NCI-H524 treated with DMSO at 0.1 percent for 48 hours (cell line): ENCODE measurements at places on chromosomes 5 and 9.

- DNase-seq = no peak
Observed at GRCh38 chr5:132023258-132024116, 12.0 kb upstream of the ACSL6 start.

DNA sequence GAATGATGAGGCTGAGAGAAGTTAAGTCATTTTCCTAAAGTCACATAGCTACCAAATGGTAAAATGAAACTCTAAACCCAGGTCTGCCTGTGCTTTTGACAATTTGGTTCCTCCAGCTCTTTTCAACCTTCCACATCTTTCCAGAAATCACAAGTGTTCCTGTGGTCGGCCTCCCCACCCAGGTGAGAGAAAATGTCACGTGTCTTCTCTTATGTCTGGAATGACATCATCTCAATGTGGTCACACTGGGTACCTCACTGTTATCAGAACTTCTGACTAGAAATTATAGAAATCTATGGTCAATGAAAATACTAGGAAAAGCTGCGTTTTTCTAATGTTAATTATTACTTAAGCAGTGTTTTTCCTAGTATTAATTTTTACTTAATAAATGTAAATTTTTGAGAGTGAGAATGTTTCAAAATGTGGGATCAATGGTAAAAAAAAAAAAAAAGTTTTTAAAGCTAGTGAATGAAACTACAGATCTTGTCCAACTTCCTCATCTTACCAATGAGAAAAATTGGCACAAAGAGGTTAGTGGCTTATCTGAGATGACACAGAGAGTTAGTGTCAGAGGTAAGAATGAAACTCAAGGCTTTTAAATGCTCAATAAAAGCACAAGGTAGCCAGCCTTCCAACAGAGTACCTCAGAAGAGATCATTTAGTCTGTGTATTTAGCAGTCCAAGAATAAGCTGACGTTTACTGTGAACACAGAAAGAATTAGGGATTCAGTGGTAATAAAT lies 228.7 kb upstream of the NR4A3 start:
- no peak for DNase-seq

DNA sequence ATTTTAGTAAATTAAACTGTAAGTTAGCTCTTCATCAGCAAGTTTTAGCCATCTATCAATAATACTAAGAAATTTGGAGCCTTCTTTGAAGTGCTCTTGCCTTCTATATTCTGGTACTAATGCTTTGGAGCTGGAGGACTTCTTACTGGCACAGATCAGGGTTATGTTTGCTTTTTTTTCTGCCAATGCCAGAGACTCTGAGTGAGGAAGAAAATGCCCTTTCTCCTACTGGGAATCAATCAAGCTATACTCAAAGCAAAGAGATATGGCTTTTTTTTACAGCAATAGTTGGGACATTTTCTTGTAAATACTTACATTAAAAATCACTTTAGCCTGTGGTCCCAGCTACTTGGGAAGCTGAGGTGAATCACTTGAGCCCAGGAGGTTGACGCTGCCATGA lies 4.3 kb downstream of the HSDL2 start:
- no peak for DNase-seq

DNA sequence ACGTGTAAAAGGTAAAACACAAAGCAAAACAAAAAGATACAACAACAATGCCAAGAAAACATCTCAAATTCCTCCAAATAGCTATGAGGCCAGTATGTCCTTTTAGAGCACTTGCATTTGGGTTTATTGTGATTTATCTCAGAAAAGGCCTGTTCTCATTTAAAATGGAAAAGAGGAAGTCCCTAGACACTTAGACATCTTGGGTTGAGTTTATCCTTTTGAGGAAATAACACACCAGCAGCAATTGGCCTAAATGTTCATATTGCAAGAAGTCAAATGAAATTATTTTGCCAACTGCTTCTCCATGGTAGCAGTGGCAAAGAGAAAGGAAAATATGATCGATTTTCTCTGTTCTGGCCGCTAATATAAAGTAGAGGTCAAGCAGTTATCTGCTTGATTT lies 43.6 kb upstream of the TRMT10B start:
- DNase-seq = no peak

DNA sequence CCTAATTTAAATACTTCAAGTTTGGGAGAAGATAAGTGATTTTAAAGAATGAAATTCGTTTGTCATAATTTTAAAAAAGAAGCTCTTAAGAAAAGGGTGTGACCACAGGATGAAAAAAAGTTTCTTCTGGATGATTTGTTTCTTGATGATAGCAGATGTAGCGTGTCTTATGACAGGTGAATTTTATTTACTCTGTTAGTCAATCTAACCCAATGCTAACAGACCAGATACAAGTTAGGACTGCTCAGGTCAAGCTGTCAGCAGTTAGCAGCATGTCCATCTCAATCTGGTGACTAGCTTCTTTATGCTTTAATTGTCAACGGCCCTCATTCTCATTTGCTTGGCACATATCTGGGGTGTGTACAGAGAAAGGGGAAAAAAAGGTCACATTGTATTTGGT lies 456.0 kb downstream of the BNC2 start:
- DNase-seq = no peak

DNA sequence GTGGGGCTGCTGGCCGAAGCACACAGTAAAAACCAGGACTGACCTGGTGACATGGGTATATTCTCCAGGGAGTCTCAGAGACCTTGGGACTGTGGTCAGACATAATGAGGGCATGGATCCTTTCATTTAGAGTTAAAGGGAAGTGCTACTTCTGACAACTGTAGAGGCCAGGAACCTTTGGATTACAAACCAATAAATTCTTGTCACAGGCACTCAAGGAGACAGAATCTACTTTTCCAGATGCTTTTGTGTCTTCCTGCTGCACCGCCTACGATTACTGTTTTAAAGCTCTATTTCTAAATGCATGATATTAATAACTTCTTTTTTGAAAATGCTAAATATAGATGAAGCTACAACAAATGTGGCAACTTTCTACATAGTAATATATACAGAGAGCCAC lies 106.5 kb upstream of the LPAR1 start:
- DNase-seq = no peak

GRCh38 chr5:53069626-53070025 lies 39.9 kb downstream of the MOCS2 start:
- no peak for DNase-seq

DNA sequence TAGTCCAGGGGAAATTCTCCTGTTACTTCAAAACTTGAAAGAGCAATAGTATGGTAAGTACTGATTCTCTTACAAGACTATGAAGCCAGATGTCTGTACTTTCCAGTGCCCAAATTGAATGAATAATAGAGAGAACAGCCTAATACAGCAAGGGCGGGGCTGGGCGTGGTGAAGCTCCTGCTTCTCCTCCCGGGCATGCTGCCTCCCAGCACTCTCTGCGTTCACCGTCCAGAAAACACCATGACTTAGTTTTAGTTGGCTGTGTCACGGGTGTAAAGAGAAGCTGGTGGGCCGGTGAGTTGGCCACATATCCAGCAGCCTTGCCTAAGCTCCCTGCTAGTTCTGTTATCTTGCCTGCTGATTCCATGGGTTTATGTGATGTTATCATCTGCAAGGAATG lies 40.7 kb upstream of the ADAMTS2 start:
- no peak for DNase-seq

GRCh38 chr5:160162910-160163309 lies 43.7 kb upstream of the PWWP2A start:
- DNase-seq = no peak

DNA sequence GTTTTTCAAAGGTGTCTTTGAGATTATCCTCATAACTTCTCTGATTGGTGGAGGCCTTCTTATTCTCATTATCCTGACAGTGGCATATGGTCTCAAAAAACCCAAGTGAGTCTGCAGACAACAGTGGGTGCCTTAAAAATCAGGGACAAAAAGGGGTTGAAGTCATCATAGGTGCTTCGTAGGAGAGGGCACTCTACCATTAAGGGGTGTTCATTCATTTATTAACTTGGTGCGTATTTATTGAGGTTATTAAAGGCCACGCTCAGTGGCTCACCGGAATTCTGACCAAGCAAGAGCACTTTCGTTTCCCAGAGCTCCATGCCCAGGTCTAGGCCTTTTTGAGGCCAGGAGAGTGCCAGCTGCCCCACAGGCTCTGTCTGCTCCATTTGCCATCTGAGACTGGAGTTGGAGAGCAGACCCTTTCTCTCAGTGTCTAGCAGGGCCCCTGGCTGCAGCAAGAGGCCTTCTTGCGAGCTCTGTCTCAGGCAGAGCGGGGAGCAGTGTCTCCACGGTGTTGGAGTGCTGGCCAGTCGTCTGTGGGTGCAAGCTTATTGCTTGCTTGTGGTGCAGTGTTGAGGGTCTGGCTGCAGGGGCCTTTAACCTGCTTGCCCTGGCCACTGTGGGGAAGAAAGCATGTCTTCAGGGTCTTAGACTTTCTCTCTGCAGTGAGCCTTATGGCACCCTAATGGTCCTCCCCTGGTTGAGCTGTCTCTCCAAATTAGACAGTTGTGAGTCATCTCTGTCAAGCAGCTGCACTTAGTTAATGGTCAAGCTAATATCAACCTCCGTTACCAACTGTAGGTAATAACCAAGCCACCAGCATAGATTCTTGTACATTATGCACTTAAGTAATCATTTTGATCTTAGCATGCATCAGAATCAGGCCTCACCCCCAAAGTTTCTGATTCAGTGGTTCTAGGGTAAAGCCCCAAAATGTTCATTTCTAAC lies 62.6 kb downstream of the IL31RA start:
- DNase-seq = no peak
